Fibroblast of skin of left quadriceps (primary cell): ENCODE measurements at places on chromosomes 13 and 19.

DNA sequence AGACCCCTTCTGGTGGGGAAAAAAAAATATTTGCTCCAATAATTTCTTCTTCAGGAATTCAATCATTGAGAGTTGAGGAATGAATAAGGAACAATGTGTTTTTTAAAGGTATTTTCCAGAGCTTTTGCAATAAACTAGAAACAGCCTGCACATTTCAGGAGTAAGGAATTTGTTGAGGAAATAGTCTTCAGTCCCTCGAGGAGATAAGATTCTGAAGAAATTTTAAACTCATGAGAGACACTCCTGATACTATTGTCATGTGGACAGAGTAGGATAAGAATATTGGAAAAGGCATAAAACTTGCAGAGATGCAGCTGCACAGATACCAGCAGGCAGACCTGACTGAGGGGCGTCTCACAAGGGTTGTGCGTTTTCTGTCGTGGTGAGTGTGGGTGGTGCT, 36.6 kb downstream of the COMP start:
- DNase-seq, result no peak

DNA sequence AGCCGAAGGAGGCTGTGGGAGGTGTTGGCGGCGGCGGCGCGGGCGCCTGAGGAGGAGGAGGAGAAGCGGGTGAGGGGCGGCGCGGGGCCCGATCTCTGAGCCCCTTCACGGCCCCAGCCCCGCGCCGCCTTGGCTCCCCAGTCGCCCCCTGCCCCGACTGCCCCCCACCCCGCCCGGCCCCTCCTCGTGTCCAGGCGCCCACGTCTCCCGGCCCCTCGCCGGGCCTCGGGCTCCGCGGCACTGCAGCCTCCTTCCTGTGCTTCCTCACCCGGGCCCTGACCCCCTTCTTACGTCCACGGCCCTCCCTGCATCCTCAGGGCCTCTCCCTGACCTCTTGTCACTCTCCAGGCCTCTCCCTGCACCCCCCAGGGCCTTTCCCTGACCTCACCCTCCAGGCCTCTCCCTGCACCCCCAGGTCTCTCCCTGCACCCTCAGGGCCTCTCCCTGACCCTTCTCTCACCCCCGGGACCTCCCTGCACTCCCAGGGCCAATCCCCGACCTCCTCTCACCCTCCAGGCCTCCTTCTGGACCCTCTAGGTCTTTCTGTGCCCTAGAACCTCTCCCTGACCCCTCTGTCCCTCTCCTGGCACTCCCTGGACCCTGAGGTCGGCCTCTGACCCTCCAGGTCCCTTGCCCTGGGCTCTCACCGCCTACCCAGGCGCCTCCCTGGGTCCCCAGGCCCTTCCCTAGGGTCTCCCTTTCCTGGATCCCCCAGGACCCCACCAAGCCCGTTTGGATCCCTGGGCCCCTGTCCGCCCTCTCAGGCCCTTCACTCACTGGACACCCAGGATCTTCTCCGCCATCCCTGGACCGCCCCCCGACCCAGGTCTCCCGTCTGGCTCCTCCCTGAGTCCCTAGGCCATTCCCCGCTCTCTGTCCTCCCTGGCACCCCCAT, 460 bp downstream of the KMT5C start:
- no peak for DNase-seq

GRCh38 chr19:53960187-53960586, 2.5 kb upstream of the CACNG8 start:
- no peak for DNase-seq

DNA sequence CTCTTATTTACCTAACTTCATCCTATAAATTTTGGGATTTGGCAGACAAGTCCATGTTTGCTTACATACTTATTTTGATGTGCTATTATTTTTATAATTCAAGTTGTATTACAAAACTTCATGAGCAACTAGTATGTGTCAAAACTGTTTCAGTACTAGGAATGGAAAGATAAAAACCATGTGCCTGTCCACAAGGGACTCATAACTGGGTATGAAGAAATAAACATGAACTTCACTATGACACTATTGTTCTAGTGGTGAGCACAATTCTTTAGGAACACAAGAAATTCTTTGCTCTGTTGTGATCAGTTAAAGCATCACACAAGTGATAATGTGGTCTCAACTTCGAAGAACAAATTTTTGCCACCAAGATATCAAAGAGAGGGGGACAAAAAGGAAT, 97.5 kb upstream of the FBXL3 start:
- no peak for DNase-seq

DNA sequence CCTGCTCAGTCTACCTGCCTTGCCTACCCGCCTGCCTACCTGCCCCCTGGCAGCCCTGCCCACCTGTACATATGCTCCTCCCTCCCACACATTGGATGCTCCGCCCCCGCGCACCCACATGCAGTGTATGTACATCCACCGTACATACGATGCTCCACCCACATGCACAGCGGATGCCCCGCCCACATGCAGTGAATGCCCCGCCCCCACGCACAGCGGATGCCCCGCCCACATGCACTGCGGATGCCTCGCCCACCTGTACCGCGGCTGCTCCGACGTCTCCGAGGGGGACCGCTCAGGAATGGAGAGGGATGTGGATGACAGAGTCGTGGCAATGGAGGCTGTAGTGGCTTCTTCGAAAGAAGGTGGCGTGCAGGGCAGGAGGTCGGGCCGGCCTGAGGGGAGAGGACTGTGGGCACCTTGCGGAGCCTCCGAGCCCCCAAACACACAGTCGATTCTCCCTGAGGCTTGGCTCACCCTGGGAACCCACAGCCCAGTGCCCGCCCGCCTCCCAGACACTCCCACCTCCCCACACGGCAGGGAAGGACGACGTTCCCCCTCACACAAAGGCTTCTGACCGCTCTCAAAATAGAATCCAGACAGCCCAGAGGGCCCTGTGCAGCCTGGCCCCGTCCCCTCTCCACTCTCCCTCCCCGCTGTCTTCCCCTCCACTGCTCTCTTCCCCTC, 16.5 kb upstream of the CACTIN start:
- no peak for DNase-seq

DNA sequence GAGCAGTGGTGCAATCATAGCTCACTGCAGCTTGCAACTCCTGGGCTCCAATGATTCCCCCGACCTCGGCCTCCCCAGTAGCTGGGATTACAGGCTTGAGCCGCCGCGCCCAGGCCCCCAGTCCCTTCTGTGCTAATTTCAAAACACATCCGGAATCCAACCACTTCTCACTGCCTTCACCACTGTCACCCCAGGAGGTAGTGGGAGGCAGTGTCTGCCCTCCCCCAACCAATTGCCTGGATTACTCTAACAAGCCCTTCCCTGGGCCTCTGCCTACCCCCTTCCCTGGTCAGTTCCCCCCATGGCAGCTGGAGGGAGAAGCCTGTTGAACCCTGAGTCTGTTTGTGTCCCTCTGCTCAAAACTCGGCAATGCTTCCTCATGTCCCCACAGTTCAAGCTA, 2.3 kb downstream of the PRAM1 start:
- no peak for DNase-seq

DNA sequence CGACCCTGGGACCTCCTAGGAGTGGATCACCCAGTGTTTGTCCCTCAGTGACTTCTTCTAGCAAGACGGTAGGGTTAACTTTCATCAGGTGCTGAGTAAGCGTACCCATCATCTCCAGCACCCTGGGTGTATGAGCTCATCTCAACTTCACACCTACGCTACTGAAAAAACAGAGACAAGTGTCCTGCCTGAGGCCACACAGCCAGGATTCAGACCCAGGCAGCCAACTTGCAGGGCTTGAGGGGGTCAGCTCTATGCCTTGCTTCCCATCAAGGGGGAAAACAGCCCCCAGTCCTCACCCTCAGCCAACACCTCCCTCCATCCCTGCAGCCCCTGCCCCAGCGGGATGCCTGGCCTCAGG, 4.6 kb downstream of the TLE2 start:
- DNase-seq, result no peak

GRCh38 chr13:75411924-75412537, 69.9 kb downstream of the TBC1D4 start:
- DNase-seq, result no peak

DNA sequence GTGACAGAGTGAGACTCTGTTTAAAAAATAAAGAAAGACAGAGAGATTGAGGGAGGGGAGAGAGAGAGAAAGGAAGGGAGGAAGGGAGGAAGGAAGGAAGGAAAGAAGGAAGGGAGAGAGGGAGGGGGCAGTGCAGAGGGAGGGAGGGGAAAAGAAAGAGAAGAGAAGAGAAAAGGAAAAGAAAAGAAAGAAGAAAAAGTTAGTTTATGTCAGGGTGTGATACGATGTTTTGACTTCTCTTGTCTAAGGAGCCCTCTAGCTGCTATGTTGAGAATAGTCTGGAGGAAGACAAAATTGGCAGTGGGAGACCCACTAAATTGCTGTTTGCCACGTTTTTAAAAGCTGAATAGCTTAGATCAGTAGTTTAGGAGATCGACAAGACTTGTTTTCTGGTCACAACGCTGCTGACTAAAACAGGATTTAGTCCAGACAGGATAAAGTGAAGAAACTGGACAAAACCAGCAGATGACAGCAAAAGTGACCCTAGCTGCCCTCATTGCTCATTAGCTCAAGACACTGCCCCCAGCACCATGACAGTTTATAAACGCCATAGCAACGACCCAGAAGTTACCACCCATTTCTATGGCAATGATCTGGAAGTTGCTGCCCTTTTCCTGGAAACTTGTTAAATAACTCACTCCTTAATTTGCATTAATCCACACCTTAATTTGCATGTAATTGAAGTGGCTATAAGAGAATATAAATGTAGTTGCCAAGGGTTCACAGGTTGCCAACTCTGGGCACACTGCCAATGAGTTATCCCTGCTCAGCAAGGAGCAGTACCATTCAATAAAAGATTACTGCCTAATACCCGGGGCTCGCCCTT, 11.1 kb downstream of the TEX101 start:
- DNase-seq, result no peak

GRCh38 chr19:13090511-13091231, 12.0 kb downstream of the LYL1 start:
- no peak for DNase-seq

DNA sequence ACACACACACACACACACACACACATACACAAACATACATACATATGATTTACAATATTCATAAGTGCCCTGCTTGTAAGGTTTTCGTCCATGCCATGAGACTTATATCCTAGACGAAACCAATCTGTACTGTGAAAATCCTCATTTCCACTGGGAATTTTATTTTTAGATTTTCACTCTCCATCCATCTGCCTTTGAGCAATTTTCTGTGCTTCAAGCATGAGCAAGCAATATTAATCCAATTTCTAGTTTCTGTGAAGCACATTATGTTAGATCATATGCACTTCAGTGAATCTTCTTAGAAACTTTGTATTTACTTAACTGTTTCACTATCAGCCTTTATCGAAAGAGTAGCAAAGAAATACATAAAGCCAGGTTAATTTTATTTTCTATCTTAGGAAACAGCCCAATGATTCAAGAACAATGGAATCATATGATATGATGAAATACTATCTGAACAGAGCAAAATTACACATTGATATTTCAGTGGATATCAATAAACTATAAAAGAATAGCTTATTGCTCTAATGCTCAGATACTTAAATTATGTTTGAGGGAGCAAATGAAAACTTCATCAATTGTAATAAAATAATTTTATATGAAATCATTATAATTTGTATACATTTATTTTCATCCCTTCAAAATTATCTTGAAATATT, 1100.7 kb upstream of the MIR17HG start:
- DNase-seq, result no peak

GRCh38 chr19:17830567-17831418, 9.5 kb upstream of the INSL3 start:
- peak; percentile 63 for DNase-seq
